BJ (cell line): ENCODE measurements at places on chromosomes 16 and 17.

DNA sequence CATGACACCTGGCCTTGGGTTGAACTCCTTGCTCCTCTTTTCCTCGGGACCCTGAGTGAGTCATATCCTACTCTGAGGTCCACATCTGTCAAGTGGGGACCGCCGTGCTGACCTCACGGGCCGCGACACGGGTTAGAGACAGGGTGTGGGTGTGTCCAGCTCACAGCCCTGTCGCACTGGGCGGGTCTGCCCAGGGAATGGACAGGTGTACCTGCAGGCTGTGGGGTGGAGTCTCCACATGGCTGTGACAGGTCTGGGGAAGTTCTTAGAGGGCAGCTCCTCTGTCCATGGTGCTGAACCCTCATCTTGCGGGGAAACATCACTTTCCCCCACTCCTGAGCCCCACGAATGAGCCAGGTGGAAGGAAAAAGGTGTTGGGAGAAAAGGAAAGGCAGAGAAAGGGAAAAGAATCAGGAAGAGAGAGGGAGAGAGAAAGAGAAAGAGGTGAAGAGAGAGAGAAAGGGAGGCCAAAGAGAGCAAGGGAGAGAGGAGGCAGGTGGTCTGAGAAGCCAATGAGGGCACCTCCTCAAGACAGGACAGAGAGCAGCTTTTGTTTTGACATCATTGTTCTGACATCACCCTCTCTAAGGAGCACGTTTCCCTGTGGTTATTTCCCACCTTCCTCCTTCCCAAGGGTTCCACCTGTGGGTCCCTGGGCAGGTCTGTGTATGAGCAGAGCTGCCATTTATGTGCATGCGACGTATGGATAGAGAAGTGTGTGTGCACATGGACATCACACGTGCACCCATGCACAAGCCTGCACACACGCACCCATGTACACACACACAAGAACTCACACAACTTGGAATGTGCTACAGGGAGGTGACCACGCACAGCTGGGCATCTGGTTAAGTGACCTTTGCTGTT is 32.6 kb upstream of the CBFA2T3 start:
- DNase-seq = no peak

GRCh38 chr17:21096874-21097273 is 29.9 kb upstream of the DHRS7B start:
- no peak for DNase-seq

- DNase-seq = no peak
These were observed 50.1 kb downstream of the PIMREG start for GRCh38 chr17:6494239-6494941.

DNA sequence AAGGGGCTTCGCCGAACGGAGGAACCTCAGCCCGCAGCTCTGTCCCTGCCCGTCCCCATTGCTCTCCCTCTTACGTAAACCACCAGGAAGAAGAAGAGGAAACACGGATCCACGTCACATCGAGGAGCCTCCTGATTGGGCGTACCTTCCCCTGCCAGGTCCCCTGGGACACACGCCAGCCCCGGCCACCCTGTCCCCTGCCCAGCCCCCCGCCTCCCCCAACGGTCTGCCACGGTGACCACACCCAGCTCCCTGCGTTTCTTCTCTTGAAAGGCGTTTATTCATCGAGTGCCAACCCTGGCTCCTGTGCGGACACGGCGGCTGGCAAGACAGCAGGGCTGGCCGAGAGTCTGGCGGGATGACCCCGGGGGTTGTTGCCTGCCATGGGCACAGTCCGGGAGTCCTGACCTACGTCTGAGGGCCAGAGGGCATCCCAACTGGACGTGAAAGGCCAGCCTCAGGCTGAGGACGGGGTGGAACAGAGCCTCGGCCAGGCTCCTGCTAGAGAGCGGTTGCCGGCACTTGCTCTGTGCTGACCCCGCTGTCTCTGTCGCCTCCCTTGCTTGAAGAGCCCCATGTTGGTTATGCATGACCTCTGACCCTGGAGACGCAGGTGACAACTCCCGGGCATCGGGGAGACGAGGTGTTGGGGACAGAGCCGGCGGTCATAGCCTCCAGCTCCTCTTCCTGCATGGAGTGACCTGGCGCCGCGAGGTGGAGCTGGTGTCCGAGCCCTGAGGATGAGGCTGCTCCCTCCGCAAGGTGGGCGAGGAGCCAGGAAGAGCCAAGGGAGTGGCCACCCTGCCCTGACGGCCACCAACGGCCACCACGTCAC is 40.5 kb upstream of the ACSF3 start:
- DNase-seq = no peak

DNA sequence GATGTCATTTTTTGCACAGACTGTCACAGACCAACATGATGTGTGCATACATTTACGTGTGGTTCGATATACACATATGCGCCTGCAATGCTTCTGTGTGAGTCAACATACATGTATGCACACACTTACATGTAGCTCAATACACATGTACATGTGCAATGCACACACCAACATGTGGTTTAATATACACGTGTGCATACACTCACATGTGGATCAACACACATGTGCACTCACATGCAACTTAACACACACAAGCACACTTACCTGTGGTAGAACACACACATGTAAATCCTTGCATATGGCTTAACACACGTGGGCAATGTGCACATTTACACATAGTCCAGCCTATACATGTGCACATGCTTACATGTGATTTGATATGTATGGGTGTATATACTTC is 97.5 kb downstream of the CYLD start:
- no peak for DNase-seq

DNA sequence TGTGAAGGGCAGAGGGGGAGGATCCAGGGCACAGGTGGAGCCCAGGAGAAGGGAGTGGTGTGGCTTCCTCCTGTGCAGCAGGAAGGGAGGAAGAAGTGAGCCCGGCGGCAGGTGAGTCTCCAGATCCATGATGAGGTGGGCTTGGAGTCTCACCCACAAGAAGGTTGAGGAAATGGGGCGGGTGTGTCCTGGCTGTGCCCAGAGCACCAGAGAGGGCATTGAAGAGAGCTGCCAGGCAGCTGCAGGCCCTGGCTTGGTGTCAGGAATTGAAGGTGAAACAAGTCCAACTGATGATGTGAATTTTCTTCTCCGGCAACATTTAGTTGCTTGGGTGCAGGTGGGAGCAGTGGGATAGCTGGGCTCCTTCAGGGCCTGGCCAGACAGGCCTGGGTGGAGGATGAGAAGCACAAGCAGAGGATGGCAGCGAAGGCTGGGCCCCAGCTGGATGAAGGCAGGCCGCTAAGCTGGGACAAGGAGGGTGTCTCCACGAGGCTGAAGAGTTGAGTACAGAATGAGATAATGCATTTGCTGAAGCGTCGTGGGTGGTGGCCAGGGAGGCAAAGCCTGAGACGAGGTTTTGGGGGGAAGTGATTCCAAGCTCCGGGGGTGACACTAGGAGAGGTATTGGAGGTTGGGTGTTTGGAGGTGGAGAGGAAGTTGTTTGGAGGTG is 18.3 kb downstream of the NT5M start:
- DNase-seq = no peak

- no peak for DNase-seq
These were observed 18.9 kb upstream of the ABCC3 start for GRCh38 chr17:50615828-50616227.

GRCh38 chr16:64092271-64092670 is 1029.6 kb downstream of the CDH11 start:
- DNase-seq = peak; percentile 36

DNA sequence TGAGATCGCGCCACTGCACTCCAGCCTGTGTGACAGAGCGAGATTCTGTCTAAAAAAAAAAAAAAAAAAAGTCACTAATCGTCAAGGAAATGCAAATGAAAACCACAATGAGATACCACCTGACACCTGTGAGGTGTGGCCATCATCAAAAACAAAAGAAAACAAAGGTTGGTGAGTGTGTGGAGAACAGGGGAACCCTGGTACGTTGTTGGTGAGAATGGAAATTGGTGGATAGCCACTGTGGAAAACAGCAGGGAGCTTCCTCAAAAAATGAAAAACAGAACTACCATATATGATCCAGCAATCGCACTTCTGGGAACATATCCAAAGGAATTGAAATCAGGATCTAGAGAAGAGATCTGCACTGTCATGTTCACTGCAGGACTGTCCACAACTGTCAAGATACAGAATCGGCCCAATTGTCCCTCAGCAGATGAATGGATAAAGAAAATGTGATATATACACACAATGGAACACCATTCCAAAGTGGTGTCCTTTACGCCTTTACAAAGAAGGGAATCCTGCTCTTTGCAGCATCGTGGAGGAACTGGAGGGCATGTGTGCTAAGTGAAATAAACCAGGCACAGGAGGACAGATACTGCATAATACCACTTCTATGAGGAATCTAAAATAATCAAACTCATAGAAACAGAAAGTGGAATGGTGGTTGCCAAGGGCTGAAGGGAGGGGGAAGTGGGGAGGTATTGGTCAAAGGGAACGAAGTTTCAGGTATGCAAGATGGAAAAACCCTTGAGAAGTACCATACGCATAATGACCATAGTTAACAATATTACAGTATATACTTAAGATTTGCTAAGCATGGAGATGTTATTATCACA is 63.5 kb upstream of the PLCG2 start:
- no peak for DNase-seq

GRCh38 chr17:7884581-7885366 is 3.8 kb upstream of the CHD3 start:
- no peak for DNase-seq

DNA sequence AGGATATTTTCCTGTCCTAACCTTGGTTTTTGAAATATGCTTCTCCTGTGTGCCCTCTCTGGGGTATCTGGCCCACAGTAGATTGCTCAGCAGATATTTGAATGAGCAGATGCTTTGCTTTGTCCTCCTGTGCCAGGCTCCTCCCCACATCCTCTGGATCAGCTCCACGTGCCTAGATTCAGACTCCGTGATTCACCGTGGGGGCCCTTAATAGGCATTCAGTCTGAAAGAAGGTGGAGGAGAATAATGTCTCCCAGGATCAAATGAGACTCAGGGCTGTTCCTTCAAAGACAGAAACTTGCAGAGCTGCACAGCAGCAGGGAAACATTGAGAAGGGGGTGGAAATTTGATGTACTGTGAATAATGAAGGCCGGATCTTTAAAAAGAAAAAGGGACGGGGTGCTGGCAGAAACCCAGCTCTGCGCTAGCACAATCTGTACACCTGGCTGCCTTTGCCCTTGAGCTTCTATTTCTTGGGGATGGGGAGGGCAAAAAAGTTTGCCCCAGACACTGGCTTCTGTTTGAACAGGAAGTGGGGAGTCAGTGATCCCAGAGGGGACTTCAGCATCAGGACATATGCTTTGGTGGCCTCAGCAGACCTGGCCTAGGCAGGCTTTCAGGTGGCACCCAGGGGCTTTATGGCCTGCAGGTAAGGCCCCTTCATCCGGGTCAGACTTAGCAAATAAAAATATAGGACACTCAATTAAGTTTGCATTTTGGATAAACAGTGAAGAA is 15.9 kb upstream of the SLC12A3 start:
- no peak for DNase-seq

DNA sequence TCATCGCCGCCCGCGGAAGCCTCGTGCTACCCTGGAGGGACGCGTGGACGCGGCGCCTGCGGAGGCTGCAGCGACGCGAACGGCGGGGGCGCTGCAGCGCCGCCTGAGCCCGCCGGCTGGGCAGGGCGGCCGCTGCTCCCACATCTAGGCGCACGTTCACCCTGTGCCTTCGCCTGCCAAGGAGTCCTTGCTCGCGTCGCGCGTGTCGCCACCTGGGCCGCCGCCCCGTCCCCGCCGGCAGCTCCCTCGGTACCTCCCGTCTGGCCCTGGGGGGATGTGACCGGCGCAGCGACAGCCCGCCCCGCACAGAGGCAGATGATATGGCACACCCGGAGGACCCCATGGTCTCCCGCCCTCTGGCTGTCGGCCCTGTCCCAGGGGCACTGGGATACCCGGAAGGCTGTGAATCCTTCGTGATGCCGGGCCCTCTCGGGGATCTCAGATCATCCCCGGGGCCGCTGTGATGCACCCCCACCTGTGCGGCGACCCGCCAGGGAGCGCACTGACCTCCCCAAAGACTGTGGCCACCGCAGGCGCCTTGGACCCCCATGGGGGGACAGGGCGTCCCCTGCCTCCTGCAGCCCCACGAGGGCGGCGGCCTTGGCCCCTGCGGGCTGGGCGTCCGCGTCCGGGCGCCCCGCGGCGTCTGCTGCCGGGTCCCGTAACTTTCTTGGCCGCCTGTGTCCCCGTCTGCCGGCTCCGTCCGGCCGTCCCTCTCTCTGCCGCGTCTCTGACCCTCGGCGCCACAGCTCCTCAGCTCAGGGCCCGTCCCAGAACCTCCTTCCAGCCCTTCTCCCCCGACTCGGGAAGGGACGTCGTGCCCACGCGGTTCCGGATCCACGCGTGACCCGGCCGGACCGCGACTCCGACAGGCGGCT is 689 bp upstream of the TBC1D24 start:
- DNase-seq = no peak

DNA sequence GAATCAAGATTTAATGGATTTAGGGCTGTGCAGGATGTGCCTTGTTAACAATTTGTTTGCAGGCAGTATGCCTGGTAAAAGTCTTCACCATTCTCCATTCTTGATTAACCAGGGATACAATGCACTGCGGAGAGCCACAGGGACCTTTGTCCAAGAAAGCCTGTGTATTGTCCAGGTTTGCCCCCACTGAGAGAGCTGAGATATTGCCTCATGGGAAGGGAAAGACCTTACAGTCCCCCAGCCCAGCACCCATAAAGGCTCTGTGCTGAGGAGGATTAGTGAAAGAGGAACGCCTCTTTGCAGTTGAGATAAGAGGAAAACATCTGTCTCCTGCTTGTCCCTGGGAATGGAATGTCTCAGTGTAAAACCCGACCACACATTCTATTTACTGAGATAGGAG is 2169.6 kb downstream of the TP53TG3F start:
- no peak for DNase-seq

DNA sequence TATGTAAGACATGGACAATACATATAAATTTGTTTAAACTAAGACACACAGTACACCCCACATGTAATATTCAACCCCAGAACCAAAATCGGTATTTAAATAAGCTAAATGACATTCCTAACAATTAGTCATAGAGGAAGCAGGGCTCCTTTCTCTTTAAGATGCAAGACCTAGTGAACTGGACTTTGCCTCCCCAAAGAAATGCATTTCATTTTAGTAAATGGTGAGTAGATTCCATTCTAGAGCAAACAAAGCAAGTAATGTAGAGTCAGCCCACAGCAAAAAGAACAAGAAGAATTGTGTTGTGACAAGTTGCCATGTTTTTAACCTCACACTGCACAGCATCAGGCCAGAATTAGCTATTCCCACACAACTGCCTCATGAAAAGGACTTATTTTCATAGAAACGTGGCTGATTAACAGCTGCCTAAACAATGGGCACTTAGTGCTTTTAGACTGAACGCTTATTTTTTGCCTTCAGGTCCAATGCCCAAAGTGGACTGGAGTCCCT is 14.4 kb downstream of the DNAJC7 start:
- DNase-seq = no peak

- DNase-seq = no peak
These were observed 10.0 kb downstream of the NUFIP2 start for GRCh38 chr17:29283961-29284360.

- no peak for DNase-seq
These were observed 32.3 kb upstream of the GNG13 start for GRCh38 chr16:832652-833336.

- no peak for DNase-seq
These were observed 27.3 kb upstream of the UBE2G1 start for GRCh38 chr17:4393806-4394205.

DNA sequence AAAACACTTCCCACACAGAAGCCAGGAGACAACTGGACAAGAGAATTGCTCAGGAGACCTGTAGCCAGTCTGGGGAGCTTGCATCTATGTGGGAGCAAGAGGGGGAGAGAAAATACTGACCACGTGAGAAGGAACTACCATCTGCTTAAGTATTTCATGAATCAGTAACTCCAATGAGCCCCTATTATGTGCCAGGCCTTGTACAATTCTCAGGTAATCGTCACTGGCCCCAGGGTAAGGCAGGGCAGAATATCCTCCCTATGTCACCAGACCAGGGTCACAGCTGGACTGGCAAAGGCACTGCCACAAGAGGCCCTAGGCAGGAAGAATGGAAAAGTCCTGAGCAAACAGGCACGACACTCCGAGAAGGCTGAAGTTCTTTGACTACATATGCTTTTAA is 25.9 kb downstream of the USP7 start:
- no peak for DNase-seq
